ENCODE measurements at places on chromosomes 7 and 10.

GRCh38 chr10:52810761-52811160, 38.2 kb upstream of the MBL2 start:
- DNase-seq, result no peak

- peak; percentile 9 for DNase-seq
Observed at GRCh38 chr7:100799037-100799896, 28.1 kb downstream of the EPHB4 start.

GRCh38 chr10:49280001-49280408, 19.0 kb upstream of the C10orf71 start:
- DNase-seq, result no peak

DNA sequence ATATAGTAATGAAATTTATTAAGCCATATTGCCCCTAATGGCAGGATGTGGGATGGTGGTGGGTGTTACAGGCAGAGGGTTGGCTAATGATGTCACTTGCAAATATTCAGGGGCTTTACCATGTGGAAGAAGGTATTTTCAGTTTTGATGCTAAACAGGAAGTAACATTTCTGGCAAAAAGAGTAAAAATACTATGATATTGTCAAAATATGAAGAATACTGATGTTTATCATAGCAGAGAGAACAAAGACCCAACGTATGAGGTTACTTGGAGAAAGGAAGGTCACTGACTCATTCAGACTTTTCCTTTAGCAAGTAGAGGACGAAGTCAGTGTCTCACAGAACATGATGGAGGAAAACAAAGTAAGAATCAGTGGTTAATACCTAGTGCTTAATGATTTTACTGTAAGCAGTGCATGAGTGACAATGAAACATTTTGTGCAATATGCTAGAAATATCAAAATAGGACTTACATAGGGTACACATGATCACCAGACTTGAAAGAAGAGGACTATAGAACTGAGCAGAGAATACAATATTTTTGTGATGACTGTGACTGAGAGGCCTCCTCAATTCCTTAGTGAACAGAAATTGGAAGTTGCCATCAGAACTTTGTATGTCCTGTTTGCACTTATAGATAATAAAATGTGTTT, 89.7 kb upstream of the STEAP4 start:
- DNase-seq, result no peak

- DNase-seq, result no peak
Observed at GRCh38 chr10:79150444-79150754, 81.6 kb downstream of the ZMIZ1 start.

- DNase-seq, result no peak
Observed at GRCh38 chr10:25725917-25726716, 207.9 kb upstream of the MYO3A start.

- no peak for DNase-seq
Observed at GRCh38 chr7:46352004-46352954, 431.2 kb upstream of the IGFBP3 start.

- no peak for DNase-seq
Observed at GRCh38 chr10:71554671-71555070, 158.0 kb downstream of the CDH23 start.

DNA sequence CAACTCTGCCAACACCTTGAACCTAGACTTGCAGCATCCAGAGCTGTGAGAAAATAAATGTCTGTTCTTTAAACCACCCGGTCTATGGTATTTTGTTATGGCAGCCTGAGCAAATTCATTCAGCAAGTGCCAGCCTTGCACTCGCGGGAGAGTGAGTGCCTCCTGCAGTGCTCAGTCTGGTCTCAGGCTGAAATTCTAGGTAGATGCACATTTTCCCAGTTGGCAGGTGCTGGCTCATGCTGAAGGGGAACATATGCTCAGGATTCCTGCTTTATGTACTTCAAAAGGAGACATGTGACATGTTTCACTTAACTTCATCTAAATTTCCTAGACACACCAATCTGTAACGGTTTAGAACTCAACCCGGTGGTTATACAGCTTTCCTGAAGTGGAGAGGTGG, 170.8 kb downstream of the MGMT start:
- DNase-seq, result no peak

- DNase-seq, result no peak
Observed at GRCh38 chr10:119310806-119311205, 103.4 kb downstream of the GRK5 start.

GRCh38 chr7:30470163-30470770, 8.3 kb downstream of the NOD1 start:
- DNase-seq, result no peak

- DNase-seq, result no peak
Observed at GRCh38 chr7:18694484-18694883, 198.9 kb downstream of the HDAC9 start.

GRCh38 chr10:93871671-93872204, 22.0 kb upstream of the SLC35G1 start:
- no peak for DNase-seq

GRCh38 chr7:40371806-40372440, 237.1 kb downstream of the SUGCT start:
- no peak for DNase-seq

DNA sequence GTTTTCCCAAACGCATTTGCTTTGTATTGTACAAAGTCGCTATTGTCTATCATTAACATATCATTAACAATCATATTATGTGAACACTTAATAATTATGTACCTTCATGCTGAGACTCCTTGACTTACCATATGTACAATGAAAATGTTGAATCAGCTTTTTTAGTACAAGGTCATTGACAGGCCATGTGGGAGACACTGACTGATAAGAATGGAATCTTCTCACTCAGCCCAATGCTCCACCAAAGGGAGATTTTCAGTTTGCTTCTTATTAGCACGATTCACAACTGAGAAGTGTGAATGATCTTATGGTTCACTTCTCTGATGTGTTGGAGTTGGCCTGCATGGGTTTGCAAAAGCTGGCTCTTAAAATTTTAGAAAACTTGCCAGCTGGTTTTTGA, 253.5 kb upstream of the TEX47 start:
- no peak for DNase-seq

DNA sequence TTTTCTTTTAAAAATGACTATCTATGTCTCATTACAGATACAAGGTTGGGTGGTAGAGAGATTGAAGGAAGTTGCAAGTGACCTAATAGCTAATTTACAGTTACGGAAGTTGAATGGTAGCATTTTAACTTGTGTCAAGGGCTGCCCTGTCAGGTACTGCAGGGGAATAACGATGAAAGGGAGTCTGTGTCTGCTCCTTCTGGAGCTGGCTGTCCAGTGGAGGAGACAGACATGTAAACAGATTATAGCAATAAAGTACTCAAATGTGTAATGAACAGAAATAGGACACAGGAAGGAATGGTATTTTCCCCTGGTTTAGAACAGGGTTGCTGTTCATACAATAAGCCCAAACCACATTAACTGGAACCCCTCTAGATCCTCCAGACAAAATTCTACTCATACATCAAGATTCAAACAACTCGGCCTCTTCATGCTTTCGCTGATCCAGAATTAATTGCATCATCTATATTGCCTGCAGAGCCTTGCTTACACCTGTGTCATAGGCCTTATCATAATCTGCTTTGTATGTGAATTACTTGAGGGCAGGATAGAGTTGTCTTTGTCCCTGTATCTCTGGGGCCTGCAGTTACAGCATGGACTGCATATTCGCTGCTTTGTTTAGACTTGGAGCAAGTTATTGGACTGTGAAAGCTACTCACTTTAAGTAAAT, 42.8 kb downstream of the AUTS2 start:
- DNase-seq, result no peak

DNA sequence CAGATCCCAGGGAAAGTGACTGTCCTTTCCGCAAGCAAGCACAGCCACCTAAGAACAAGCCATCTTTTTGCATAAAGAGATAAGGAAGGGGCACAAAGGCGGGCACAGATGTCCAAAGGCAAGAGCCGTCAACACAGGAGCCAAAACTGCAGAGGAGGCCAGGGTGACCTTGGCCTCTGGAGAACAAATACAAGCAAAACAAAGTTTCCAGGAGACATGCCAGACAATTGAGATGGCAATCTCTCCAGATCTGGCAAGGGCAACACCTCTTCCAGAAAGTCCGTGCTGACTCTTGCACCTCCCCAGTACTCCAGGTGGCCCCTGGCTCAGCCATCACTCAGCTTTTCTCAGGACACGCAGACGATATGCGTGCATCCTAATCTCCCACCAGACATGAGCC, 58.2 kb downstream of the TEX36 start:
- no peak for DNase-seq

- no peak for DNase-seq
Observed at GRCh38 chr10:121416071-121416470, 182.2 kb downstream of the FGFR2 start.

DNA sequence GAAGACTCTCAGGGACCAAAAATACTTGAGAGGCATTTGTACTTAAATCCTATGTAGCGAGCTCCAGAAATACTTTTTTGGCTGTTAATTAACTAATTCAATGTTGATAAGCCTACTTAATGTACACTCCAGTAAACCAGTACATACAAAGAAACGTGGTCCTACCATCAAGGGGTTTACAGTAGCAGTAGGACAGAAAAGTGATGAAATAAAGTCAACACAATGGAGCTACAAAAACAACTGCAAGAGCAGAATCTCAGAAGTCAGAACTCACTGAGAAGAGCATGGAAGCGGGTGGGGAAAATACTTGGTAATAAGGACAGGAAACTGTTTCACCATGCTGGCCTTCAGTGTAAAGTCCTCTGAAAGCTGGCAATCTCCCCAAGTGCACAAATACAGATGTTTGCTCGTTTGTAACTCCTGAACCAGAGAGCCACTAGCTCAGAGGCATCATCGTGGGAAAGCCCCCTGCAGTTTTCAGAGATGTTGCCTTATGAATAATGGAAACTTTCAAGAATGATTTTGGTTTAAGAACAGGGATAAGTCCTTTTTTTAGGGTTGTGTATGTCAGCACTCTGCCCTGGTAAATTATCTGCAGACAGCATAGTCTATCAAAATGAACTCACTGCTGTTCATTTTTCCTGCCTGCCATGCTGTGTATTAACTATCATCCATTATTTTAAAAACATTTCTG, 233.2 kb downstream of the SORCS1 start:
- no peak for DNase-seq

DNA sequence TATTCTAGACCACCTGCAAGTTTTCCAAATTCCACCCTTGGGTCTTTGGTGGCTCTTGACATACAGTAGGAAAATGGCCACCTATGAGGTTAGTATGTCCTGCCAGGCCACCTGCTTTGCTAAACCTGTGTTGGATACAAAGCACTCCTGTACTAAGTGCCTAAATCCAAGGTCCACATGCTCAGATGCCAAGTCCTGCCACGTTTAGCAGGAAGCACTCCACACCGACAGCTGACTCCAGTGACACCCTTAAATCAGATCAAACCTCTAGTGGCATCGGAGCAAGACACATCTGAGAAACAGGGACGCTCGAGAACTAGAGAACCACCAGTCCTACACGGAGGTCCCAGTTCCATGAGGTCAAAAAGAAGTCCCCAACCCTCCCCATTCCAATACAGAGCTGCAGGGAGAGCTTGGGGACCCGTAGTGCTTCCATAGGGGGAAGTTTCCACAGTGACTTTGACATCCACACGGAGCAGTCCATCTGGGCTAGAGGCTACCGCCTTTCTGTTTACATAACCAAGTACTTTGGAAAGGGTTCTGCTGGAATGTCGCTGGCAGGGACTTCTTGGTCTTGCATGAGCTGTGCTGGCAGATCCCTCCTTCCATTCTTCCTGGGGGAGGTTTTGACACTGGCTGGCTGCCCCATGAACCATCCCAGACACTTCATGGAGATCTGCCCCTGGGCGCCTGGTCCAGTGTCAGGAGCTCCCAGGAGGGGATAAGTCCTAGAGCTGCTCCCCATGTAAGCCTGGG, 290.6 kb downstream of the PRPF18 start:
- DNase-seq, result no peak

DNA sequence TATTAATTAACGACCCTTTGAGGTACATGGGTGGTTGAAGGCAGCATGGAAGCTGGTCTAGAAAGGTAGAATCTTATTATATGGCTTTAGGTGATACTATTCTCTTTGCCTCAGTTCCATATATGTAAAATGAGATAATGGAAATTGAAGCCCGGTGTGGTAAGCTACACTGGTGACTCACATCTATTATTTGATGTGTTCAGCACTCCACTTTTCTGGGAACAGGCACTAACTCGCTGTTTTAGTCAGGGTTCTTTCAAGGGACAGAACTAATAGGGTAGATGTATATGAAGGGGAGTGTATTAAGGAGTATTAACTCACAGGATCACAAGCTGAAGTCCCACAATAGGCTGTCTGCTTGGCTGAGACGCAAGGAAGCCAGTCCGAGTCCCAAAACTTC, 4.4 kb upstream of the TRUB1 start:
- no peak for DNase-seq

DNA sequence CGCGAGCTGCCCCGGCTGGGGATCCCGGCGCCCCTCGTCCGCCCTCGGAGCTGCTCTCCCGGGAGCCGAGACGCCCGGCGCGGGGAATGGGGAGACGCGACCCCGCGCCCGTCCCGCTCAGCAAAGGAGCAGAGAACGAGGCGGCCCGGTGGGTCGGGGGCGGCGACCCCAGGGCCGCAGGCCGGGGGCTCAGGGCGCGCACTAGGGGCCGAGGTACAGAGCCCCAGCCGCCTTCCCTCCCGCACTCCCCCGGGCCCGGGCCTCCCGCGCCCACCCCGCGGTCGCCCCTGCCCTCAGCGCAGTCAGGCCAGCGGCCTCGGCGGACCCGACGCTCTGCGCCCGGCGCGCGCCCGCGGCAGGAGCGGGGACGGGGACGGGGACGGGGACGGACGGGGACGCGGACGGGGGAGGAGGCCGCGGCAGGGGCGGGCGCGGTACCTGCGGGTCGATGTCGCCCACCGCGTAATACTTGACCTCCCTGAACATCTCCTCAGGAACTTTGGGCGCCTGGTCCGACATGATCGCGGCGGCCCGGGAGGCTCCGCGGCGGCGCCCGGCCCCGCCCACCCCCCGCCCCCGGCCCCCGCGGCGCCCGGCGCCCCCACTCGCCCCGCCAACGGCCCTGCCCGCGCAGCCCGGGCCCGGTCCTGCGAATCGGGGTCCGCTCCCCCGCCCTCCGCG, 373 bp downstream of the PAXIP1 start:
- no peak for DNase-seq

DNA sequence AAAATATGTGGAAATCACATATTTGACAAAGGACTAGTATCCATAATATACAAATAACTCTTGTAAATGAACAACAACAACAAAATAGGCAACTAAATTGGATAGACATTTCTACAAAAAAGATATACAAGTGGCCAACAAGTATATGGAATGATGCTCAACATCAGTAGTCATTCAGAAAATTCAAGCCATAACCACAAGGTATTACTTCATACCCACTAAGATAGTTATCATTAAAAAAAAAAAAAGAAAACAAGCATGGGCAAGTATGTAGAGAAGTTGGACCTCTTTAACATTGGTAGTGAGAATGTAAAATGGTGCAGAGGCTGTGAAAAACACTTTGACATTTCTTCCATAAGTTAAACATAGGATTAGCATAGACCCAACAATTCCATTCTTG, 80.8 kb downstream of the CYP26A1 start:
- no peak for DNase-seq

GRCh38 chr10:50379616-50380015, 128.3 kb upstream of the ASAH2 start:
- no peak for DNase-seq

- DNase-seq, result no peak
Observed at GRCh38 chr7:121360564-121360963, 31.8 kb downstream of the WNT16 start.
